Activated CD4-positive, alpha-beta memory T cell treated with anti-CD3 and anti-CD28 coated beads, Interleukin-2, amount 10 ng/mL, durations not matched to agents 7 days and 5 days (primary cell): ENCODE measurements at places on chromosomes 2 and 18. TPM values are rescaled to one million over a fixed set of nuclear protein-coding genes. Genes with fewer than 3 reads are reported as not detected.
A peak's percentile ranks its signal among the peaks of the same experiment; 100 is the strongest.

The PTPN4 gene
- 84.5 TPM for total RNA-seq

The LIMS3 gene
- 3.7 TPM for total RNA-seq

- DNase-seq, result no peak
Measured at GRCh38 chr2:167752734-167753133, 494.7 kb downstream of the STK39 start.

GRCh38 chr18:58865701-58866065, 1.0 kb downstream of the ZNF532 start:
- no peak for DNase-seq

DNA sequence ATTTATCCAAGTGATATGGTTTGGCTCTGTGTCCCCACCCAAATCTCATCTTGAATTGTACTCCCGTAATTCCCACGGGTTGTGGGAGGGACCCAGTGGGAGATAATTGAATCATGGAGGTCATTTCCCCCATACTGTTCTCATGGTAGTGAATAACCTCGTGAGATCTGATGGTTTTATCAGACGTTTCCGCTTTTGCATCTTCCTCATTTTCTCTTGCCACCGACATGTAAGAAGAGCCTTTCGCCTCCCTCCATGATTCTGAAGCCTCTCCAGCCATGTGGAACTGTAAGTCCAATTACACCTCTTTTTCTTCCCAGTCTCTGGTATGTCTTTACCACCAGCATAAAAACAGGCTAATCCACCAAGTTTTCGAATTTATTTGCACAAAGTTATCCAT, 20.3 kb upstream of the CHST10 start:
- DNase-seq, result no peak

- DNase-seq, result no peak
Measured at GRCh38 chr2:128457006-128457604, 138.4 kb upstream of the HS6ST1 start.

DNA sequence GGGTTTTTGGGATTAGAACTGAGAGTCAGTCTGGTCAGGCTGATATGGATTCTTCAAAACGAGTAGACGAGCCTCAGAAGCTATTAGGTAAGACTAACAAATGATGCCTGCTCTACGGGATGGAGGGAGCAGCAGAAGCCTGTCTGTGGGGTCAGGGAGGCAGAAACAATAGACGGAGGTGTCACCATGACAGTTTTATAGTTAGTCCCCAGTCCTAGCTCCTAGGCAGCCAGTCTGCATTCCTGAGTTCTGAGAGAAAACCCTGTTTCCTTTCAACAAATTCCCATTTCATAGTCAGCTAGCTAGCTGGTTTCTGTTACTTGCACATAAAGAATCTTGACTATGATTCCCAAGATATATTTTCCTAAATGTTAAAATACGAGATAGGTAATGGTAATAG, 542.1 kb downstream of the PID1 start:
- DNase-seq, result no peak

- no peak for DNase-seq
Measured at GRCh38 chr2:50343150-50343830, 688.6 kb downstream of the NRXN1 start.

GRCh38 chr2:236899146-236899545, 186.5 kb upstream of the COPS8 start:
- DNase-seq, result no peak

GRCh38 chr2:42829671-42830440, 37.5 kb upstream of the HAAO start:
- peak; percentile 13 for DNase-seq
